Activated naive CD4-positive, alpha-beta T cell treated with anti-CD3 and anti-CD28 coated beads, Interleukin-2, amount 10 ng/mL, durations not matched to agents 7 days and 5 days (primary cell): ENCODE measurements at places on chromosomes 12 and 14.
A peak's percentile ranks its signal among the peaks of the same experiment; 100 is the strongest.

GRCh38 chr12:126537961-126538530 is 1472.8 kb downstream of the AACS start:
- DNase-seq = no peak

GRCh38 chr12:2358986-2359658 is 306.3 kb downstream of the CACNA1C start:
- DNase-seq = no peak

GRCh38 chr14:31419179-31419966 is 977 bp downstream of the HEATR5A start:
- no peak for DNase-seq

- no peak for DNase-seq
Measured at GRCh38 chr12:29148596-29148910, 525 bp upstream of the FAR2 start.

DNA sequence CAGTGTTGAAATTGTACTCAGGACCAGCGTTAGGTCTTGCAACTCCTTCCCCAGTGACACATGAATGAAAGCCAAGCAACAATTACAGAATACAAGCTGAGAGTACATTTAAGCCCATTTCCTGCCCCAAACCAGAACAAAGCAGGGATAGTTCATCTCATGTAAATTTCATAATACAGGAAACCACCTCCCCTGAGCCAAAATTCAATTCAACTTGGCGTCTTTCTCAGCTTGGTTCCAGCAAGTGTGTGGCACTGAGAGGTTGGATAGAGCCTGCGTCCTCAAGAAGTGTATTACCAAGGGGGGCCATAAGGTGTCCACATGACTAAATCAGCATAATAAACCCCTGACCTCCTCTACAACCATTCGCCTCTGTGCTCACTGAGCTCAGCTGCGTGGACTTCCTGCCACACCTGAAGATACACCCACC is 278.9 kb upstream of the CRY1 start:
- DNase-seq = peak; percentile 67

- no peak for DNase-seq
Measured at GRCh38 chr14:34911209-34912150, 36.3 kb upstream of the BAZ1A start.

- DNase-seq = no peak
Measured at GRCh38 chr12:62933602-62934238, 1.2 kb downstream of the PPM1H start.

- no peak for DNase-seq
Measured at GRCh38 chr14:53915364-53916014, 41.1 kb downstream of the BMP4 start.

DNA sequence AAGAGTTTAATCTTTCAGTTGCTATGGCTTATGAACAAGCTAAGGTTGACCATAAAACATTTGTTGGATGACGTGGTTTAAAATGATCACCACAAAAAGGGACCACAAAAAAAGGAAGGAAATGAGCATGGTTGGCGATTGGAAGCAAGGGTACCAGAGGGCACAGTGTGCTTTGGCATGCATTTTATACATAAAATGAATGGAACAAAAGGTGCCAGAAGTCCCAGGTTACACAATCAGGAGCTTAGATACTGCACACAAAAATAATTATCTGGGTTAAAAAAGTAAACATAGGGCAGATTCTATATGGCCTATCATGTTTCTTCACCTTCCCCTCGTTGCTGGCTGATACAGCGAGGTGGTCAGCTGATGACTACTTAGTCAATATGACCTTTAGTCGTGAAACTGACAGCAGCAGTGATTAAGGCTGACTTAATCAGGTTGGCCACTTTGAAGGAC is 50.7 kb downstream of the ZC3H14 start:
- DNase-seq = no peak

- no peak for DNase-seq
Measured at GRCh38 chr14:85731186-85731585, 201.2 kb downstream of the FLRT2 start.

DNA sequence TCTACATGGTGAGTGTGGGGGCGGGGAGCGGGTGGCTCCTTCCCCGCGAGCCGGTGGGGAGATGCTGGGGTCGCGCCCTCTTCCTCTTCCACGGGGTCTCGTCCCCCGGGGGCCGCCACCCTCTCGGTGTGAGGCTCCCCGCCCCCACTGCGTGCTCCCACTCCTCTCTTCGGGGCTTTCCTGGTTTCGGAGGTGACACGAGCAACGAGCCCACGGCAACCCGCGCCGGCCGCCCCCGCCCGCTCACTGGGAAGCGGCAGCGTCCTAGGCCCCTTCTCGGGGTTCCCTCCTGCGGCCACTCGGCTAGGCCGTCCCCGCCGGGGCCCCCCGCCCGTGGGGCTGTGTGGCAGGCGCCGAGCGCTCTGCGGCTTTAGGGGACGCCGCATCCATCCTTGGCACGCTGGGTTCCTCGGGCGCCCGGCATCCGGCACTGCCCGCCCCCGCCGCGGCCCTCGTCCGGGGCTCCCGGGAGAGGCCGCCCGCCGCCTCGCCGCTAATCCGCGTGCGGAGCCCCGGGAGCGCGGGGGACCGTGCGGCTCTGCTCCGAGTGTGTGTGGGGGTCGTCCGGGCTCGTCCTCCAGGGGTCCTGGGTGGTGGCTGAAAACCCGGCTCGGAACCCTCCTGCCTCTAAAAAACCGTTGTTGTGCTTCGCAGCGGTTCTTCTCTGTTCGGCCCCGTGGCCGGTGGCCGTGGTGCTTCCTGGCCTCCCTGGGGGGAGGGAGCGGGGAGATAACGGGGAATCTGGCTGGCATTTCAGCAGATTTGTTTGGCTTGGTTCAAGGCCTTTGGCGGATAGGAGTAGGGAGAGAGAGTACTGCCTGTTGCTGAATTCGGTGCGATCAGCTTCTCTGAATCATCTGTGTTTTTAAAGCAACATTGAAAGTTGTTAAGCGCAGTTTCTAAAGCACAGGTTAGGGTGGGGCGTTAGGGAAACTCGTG is 1.0 kb downstream of the PCNX1 start:
- peak; percentile 70 for DNase-seq

- DNase-seq = no peak
Measured at GRCh38 chr12:43148691-43149090, 403.3 kb downstream of the ADAMTS20 start.

DNA sequence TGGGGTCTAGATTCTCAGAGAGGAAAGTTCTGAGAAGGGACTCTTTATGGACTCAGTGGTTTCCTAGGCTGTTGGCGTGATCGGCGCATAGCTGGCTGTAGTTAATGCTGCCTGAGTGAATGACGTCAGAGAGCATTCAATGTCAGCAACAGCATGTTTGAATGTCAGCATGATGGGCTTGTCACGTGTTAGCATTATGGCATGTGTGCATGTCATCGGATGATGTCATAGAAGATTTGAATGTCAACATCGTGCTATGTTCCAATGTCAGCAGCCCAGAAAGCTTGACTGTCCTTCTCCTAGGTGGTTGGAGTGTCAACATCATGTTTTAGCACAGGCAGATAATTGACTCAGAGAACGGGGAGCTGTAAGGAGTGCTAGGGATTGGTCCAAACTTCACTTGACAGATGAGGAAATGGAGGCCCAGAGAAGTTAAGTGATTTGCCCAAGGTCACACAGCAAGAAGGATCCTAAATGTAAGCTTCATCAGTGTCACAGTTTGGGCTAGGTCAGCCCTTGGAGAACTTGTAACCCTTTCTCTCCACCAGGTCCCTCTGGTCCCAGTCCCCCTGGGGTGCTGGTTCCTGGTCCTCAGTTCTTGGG is 45.5 kb downstream of the MVK start:
- DNase-seq = no peak

GRCh38 chr14:101791919-101792572 is 30.5 kb downstream of the PPP2R5C start:
- DNase-seq = no peak

- no peak for DNase-seq
Measured at GRCh38 chr12:117036046-117036445, 63.2 kb downstream of the TESC start.

DNA sequence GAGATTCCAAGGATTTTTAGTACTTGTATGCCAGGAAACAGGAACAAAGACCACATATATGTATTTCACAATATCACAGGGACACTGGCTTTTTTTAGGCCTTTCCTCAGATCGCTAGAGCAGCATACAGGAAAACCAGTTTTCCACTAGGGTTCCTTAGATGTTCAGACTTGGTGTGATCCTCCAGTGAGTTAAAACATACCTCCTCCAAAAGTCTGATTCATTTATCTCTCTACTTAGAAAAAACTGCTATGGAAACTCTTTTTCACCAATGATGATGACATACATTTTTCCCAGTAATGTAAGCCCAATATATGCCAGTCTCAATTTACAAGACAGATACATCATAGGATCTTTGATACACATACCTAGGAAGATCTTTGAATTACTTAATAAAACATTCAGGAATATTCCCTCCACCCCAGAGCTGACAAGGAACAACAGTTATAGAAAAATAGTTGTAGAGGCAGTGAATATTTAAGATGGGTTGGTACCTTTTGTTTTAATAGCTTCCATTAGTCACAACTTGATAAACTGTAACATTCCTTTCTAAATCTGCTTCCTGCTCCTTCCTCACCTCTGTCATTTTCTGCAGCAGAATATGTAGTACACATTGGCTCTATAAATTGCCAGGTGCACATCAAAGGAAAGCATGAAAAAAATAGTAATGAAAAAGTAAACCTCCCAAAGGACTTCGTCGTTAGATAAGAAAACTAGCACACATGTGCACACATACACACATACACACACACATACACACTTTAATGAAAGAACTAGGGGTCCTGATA is 27.5 kb downstream of the BCAT1 start:
- no peak for DNase-seq

DNA sequence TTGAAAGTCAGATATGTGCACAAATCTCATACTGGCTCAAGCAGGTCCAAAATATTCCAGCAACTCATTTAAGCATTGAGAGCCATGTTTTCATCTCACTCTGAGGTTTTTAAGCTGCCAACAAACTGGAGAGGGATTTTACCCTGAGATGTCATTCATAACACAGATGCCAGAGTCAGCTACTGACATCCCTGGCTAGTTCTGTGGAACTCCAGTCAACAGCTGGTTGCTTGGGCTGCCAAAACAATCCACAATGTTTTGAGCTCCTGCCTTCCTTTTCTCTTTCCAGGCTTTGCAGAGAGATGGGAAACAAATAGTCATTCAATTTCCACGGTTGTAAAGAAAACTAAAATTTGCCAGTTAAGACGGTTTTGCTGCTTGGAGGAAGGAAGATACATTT is 621.2 kb upstream of the FBXO33 start:
- no peak for DNase-seq

- DNase-seq = peak; percentile 29
Measured at GRCh38 chr14:58598028-58598803, 39.5 kb upstream of the DACT1 start.

- DNase-seq = no peak
Measured at GRCh38 chr12:61993734-61994345, 266.4 kb upstream of the USP15 start.

DNA sequence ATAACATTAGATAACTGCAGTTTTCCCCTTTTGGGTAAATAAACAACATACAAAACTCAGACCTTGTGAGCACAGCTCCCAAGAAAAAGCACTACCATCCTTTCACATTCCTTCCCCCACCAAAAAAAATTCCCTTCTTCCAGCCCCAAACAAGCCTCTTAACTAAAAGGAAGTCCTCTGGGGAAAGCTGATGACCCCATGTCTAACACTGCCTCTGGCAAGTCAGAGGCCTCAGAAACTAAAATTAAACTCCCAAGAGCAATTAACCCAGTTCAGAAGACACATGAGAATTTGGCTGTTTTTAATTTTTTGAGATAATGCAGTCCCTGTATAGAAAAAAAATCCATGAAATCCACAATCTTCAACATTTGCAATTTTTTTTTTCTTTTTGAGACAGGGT is 127.7 kb downstream of the SPTSSA start:
- no peak for DNase-seq

GRCh38 chr12:2208837-2209635 is 156.2 kb downstream of the CACNA1C start:
- DNase-seq = no peak

- no peak for DNase-seq
Measured at GRCh38 chr12:40989785-40990184, 198.3 kb upstream of the PDZRN4 start.

- DNase-seq = no peak
Measured at GRCh38 chr12:95336387-95337067, 118.9 kb downstream of the VEZT start.

DNA sequence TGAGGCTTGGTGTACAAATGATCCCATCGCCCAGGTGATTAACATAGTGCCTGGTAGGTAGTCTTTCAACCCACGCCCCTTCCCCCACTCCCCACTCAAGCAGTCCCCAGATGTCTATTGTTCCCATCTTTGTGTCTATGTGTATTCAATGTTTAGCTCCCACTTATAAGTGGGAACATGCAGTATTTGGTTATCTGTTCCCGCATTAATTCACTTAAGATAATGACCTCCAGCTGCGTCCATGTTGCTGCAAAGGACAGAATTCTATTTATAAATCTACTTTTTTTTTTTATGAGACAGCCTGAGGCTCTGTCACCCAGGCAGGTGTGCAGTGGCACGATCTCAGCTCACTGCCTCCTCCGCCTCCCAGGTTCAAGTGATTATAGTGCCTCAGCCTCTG is 15.7 kb downstream of the SPX start:
- DNase-seq = no peak

DNA sequence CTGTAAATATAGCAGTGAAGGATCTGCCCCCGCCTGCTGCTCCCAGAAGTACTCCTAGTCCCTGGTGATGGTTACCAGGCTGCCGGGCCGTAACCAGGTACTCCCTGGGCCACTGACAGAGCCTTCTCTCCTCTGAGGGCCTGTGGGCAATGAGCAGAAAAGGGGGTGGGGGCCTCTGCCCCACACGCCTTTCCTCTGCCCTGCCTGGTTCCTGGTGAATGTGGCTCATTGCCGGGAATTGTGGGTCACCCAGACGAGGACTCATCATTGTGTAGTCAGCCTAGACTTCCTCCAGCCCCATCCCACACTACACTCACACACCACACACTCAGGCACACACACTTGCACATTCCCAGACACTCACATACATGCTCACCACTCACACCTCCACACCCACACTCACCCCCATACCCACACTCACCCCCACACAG is 35.7 kb upstream of the ACTN1 start:
- no peak for DNase-seq

GRCh38 chr12:24902511-24903328 is 46.2 kb downstream of the BCAT1 start:
- peak; percentile 52 for DNase-seq

DNA sequence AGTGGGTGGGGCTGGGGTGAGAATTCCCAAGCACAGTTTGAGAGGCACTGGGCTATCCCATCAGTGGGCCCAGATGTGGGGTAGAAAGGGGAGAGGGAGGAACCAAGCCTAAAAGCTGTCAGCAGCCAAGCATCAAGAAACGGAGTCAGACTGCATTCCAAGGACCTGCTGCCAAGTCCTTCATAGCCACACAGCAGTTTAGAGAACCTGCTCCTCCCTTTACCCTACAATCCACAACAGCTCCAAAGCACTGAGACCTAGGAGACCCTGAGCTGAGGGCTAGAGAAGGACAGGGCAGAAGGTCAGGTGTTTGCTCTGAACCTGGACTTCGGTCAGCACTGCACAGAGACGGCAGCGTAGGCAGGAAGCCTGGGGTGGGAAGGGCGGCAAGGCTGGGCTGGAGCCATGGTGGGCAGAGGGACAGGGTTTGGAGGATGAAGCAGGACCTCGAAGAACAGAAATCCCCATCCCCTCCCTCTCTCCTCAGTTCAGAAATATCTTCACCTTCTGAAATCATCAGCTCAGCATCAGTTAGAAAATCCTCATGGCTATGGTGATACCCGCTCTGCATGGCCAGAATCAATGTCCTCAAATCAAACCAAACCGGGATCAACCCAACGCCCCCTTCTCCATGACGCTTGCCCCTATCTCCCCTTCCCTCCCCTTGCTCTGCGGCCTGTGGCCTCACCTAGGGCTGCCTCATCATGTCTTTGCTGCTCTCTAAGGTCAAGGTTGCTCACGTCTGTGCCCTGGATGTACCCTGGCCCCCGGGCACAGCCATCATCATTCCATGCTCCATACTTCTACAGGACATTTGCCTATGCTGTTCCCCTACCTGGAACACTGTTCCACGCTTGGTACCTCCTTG is 12.9 kb upstream of the SERPINA4 start:
- DNase-seq = no peak
